Renal pelvis (tissue), 12 donors: ENCODE measurements at places on chromosomes 2 and 18. TPM values are rescaled to one million over a fixed set of nuclear protein-coding genes. Genes with fewer than 3 reads are reported as not detected.

GRCh38 chr2:4900242-4900641 is 791.9 kb upstream of the SOX11 start:
- DNase-seq, result no peak

DNA sequence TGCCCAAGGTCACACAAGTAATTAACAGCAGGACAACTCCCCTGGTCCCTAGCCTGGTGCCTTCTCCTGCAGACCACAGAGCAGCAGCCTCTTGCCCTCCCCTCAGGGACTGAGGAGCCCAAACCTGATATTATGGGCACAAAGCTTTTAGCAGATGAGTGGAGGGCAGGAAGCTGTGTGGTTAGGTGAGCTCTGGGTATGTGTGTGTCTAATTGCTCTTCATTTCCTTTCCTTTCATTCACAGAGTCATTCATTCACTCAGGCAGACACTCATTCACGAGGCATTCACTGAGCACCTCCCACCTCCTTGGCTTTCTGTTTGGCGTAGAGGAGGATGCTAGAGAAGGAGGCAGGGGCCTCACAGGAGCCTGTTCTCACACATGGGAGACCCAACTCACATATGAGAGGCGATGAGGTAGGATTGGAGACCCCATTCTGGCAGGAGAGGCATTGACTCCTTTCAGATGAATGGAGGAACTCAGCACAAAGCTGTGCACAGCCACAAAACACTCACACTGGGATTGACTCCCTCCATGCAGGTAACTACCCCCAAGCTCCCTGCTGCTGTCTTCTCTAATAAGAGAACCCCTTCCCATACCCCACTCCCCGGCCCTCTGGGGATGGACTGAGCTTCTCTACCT is 306.8 kb upstream of the SKOR2 start:
- no peak for DNase-seq

DNA sequence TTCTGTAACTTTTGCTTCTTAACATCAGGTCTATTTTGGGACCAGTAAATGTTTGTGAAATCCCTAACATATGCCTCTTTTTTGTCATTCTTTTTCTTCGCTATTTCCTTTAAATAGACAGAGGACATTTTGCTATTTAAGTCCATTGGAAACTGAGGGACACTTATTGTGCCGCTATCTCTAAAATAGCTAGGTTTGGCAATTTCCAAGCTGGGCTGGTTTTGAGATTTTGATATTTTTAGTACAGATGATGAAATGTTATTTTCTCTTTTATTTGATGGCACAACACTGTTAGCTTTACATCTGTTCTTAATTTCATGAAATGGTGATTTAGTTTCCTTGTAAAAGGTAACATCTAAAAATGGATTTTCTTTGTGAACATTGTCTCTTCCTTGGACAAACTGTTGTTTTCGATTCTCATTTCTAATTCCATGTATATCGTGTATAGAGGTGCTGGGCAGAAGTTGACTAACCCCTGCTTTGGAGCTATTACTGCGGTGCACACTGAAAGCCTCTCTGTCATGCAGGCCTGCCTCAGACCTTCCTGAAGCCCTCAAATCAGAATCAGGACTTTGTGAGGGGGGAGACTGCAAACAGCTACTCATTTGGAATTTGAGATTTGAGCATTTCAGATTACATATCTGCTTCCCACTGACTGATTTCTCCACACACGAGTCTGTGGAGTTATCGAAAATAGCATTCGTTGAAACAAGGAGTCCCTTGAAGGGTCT is 594 bp downstream of the RAD51AP2 start:
- DNase-seq, result peak; percentile 5

DNA sequence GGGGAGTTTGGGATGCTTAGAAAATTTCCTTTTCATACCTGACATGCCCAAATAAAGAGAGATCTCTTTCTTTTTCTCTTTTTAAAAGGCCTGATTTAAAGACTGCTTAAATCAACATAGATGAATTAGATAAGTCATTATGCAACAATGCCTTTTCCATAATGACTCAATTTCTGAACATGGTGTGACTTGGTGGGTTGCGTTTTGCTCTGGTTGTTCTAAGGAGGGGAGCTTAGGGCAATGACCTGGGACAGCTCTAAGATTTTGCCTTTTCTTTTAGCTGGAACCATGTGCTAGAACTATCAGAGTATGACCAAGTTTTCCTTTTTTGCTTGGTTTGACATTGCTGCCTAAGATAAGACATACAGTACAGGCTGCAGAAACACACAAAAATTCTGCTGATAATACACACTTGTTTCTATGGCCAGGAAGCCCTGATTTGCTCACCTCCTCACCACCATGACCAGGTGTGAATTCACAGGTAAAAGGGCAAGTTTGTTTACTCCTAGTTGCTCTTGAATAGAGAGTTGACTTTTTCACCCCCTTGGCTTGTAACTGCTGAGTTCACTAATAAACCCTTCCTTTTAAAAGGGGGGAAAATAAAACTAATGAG is 58.1 kb upstream of the IL1RL1 start:
- no peak for DNase-seq

DNA sequence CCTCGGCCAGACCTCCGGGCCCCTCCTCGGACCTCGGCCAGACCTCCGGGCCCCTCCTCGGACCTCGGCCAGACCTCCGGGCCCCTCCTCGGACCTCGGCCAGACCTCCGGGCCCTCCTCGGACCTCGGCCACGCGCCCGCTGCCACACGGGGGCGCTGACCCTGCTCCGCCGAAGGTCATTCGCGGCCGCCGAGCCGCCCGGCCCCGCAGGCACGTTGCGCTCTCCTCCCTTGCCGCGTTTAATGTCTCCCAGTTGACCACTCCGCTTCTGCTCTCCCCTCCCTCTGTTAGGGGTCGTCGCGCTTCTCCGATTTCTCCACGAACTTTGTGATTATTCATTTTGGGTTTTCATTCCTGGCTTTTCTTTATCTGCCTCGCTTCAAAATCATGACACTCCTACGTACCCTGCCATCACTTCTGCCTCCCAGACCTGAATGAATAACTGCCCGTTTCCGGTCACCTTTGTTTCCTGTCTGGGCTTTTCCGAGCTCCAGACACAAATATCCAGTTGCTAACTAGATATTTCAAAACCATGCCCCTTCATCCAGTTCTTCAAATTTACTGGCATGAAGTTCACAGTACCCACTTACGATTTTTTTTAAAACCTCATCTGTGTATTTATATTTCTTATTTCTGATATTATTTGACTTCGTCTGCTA is 14.8 kb upstream of the COLEC12 start:
- no peak for DNase-seq

DNA sequence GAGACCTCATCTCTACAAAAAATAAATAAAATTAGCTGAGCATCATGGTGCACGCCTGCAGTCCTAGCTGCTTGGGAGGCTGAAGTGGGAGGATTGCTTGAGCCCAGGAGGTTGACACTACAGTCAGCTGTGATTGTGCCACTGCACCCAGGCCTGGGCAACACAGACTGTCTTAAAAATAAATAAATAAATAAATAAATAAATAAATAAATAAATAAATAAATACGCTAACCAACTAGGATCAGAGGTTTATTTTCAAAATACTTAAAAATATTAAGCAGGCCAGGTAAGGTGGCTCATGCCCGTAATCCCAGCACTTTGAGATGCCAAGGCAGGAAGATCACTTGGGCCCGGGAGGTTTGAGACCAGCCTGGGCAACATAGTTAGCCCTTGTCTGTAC is 63.6 kb downstream of the KCNG3 start:
- DNase-seq, result no peak

GRCh38 chr2:219551441-219552381 is 7.9 kb downstream of the TMEM198 start:
- no peak for DNase-seq

DNA sequence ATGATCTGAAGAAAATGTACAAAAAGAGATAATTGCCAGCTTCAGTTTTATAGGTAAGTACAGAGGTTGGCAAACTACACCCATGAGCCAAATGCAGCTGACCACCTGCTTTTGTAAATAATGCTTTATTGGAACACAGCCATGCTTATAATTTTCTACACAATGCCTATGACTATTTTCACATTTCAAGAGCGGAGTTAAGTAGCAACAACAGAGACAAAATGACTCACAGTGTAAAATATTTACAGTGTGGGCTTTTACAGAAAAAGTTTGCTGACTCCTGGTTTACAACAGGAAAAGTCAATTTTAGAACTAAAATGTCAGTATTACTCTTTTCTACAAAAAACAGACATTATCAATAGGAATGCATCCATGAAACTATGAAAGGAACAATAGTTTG is 26.0 kb downstream of the CWC22 start:
- DNase-seq, result no peak

DNA sequence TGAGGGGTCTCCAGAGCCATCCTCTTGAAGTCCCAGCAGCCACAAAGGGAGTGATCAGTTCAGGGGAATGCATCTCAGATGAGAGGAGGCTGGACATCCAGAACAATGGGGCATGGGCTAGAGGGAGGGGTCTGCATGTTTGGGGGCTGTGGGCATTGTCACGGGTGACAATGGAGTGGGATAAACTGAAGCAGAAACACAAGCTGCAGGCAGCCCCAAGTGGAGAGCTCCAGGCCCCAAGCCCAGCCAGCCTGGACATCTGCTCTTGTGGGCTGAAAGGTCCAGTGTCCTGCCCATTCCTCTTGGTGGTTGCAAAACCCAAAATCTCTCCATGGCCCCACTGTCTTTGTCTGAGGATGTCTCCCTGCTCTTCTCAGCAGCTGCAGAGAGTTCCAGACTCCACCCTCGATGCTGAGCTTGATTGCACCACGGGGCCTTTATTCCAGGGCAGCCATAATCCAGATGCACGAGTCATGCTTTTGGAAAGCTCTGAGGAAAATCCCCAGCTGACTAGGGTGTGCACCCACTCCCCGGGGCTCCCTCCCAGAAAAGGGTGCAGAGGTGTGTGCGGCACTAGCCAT is 149.4 kb downstream of the TNS1 start:
- DNase-seq, result no peak

DNA sequence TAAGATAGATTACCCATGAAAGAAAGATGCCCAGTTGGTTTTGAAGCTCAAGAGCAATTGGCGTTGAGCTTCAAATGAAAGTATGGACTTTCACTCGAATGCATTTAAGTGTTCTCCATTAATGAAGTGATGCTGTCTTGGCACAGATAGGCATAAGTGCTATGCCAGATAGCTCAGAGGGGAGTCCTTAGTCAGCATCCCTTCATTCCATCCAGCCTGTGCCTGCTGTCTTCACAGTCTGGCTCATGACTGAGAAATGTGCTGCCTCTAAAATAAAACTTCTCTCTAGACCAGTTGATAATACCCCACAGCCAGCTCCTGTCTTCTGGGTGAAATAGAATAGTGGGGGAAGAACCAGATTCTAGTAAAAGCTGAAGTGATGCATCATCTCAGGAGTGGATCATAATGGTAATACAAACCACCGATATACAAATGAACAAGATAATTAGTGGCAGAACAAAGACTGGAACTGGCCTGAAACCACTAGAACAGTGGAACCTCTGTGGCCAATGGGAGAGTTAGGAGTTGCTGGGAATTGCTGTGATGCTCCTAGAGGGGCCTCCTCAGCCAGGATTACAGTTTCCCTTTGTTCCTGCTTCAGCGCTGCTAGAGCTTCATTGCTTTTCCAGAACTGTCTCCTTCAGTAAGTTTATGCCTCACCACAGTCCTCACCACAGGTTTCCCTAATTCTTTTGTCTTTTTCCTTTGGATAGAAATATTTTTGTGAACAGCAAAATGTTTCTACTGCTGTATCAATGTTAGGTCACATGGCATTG is 359.3 kb downstream of the KIAA1328 start:
- DNase-seq, result no peak

- DNase-seq, result no peak
Measured at GRCh38 chr2:10326151-10326616, 23.5 kb downstream of the HPCAL1 start.

GRCh38 chr18:26386002-26386401 is 159.8 kb downstream of the TAF4B start:
- peak; percentile 67 for DNase-seq

- DNase-seq, result no peak
Measured at GRCh38 chr2:51324051-51324450, 292.1 kb upstream of the NRXN1 start.

DNA sequence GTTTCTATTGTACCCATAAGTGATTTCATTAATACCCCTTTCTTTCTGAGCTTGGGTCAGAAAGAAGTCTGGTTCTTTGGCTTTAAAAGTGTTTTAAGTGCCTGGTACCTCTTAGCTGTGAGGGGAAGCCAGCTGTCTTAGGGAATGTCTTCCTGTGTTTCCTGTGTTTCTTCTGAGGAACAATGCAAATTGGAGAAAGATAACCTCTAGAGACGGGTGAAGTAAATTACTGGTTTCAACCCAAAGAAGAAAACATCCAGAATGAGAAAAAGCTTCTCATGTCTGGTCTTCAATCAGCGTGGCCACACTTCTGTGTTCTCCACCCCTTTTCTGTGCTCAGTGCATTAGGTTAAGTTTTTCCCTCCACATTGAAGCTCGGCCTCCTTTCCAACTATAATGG is 10.2 kb upstream of the CHN1 start:
- no peak for DNase-seq

DNA sequence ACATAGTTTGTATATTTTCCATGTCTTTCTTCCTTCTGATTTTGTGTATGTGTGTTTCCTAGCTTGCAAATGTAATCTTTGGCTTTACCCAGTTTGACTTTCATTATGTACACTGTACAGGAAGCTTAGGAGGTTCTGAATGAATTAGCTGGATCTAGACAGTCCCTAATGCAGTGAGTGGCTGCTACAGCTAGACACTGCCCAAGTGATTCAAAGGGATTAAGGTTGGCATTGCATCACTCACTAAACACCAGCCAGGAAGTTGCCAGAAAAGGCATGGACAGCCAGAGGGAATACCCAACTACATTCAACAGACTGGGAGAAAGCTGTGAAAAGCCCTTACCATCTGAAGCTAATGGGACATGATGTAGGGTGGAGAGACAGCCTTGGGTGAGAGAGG is 316.0 kb upstream of the MEX3C start:
- no peak for DNase-seq

- no peak for DNase-seq
Measured at GRCh38 chr2:234753701-234754100, 198.1 kb upstream of the SH3BP4 start.

- DNase-seq, result no peak
Measured at GRCh38 chr2:70003093-70003830, 41.8 kb upstream of the ASPRV1 start.

- DNase-seq, result no peak
Measured at GRCh38 chr2:100125626-100126025, 16.8 kb downstream of the AFF3 start.

- DNase-seq, result no peak
Measured at GRCh38 chr2:34815052-34815741, 1216.1 kb upstream of the FAM98A start.

- DNase-seq, result peak; percentile 59
Measured at GRCh38 chr2:18976168-18976961, 382.1 kb downstream of the OSR1 start.

Gene DES
- 5.5 TPM for polyA plus RNA-seq

Gene OSR1
- polyA plus RNA-seq, result 4.4 TPM

Gene DSG4
- polyA plus RNA-seq, result 0.01 TPM

Gene DIPK1C
- 0.44 TPM for polyA plus RNA-seq

Gene C2orf66
- polyA plus RNA-seq, result 0.61 TPM

Gene EFR3B
- polyA plus RNA-seq, result 6.7 TPM

Gene GPAT2
- polyA plus RNA-seq, result 4.0 TPM

Gene CPLX4
- 0.22 TPM for polyA plus RNA-seq

Gene EMX1
- polyA plus RNA-seq, result 51.6 TPM

Gene IL36B
- not detected for polyA plus RNA-seq

Gene ANKRD12
- polyA plus RNA-seq, result 28.7 TPM

Gene NDC80
- 23.8 TPM for polyA plus RNA-seq

Gene CHRNG
- polyA plus RNA-seq, result 1.4 TPM

Gene PSMA8
- not detected for polyA plus RNA-seq
